Anterior cingulate cortex (tissue), 58 donors: ENCODE measurements at places on chromosomes 1 and 21.

- DNase-seq, result no peak
These were observed 29.4 kb upstream of the MX1 start for GRCh38 chr21:41396558-41397075.

DNA sequence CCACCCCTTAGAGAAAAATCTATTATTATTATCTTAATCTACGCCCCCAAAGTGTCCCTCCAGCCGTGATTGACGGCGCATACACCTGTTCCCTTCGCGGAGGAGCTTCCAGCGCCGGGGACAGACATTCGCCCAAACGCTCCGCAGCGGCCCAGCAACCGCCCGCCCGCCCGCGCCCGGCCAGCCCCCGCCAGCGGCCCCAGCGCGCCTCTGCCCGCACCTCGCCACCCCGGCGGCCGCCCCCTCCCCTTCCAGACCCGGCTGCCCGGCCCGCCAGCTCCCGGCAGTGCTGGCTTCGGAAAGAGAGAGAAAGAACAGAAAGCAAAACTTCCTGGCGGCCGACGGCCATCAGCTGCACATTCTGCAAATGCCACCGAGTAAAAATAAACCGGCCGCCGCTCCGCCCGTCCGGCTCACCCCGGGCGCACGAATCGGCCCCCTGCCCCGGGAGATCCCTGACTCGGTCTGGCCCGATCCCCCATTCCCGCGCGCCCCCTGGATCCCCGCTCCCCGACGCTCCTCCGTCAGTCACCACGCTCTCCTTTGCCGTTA, 1.6 kb downstream of the CASZ1 start:
- no peak for DNase-seq

- DNase-seq, result peak; percentile 75
These were observed 14.4 kb downstream of the CELSR2 start for GRCh38 chr1:109263597-109264378.

GRCh38 chr21:29938776-29939103, 1.1 kb downstream of the GRIK1 start:
- no peak for DNase-seq

DNA sequence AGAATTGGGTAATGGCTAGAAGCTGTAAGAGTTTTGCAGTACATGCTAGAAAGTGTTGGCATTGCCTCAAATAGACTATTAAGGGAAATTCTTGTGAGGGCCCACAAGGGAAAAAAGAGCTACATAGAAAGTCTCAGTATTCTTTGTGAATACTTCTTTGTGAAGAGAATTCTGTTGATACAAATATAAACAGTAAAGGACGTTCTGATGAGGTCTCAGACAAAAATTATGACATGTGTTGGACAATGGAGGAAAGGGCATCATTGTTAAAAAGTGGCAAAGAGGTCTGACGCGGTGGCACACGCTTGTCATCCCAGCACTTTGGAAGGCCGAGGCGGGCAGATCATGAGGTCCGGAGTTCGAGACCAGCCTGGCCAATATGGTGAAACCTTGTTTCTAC, 458.9 kb downstream of the NCAM2 start:
- no peak for DNase-seq

DNA sequence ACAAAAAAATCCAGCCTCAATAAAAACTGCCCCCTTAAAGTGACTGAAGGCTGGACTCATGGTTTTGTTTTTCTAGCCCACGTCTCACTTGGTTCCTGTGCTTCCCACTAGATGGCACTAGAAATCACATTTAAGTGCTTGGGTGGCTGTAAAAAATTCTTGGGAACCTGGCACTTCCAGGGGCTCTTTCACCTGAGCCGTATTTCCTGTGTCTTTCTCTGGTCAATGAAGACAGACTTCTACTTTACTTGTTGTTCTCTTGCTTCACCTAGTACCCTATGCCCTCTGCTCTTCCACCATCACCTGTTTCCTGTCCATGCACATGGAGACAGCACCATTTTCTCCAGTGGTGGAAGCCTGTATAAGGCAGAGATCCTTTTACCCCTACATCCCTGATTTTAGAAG, 20.0 kb downstream of the METTL13 start:
- peak; percentile 34 for DNase-seq

DNA sequence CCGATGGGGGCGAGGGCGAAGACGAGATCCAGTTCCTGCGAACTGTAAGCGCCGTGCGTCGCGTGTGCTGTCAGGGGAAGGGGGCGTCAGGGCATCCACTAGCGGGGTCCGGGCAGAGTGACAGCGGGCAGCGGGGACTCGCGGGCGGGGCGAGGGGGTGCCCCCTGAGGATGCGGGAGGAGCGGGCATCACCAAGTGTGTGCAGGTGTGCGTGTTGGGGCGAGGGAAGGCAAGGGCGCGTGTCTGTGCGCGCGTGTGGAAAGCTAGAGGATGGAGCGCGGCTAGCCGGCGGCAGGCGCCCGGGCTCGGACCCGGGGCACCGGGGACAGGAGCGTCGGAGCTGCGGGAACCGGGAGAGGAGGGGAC, 525 bp downstream of the RYR2 start:
- no peak for DNase-seq

- DNase-seq, result no peak
These were observed 278.8 kb downstream of the ASTN1 start for GRCh38 chr1:176885751-176886150.

- no peak for DNase-seq
These were observed 29.3 kb downstream of the RRP1 start for GRCh38 chr21:43818685-43819084.

DNA sequence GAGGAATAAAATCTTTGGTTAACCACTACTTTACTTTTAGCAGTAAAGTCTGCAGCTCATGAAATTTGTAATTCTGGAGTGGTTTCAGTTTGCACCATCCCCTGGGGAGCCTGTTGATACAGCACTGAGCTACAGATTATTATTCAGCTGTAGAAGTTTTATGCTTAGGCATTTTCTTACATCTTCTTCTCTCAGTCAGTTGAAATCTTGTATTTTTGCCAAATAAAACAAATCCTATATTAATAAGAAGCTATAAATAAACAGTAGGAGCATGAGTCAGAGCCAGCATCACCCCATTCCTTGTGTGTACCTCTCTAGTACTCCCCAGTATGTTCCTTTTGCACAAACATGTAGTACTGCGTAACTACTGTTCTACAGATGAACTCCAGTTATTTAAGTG, 118.9 kb downstream of the ATF6 start:
- no peak for DNase-seq

- DNase-seq, result no peak
These were observed 90.1 kb upstream of the IRF2BP2 start for GRCh38 chr1:234699795-234700665.

DNA sequence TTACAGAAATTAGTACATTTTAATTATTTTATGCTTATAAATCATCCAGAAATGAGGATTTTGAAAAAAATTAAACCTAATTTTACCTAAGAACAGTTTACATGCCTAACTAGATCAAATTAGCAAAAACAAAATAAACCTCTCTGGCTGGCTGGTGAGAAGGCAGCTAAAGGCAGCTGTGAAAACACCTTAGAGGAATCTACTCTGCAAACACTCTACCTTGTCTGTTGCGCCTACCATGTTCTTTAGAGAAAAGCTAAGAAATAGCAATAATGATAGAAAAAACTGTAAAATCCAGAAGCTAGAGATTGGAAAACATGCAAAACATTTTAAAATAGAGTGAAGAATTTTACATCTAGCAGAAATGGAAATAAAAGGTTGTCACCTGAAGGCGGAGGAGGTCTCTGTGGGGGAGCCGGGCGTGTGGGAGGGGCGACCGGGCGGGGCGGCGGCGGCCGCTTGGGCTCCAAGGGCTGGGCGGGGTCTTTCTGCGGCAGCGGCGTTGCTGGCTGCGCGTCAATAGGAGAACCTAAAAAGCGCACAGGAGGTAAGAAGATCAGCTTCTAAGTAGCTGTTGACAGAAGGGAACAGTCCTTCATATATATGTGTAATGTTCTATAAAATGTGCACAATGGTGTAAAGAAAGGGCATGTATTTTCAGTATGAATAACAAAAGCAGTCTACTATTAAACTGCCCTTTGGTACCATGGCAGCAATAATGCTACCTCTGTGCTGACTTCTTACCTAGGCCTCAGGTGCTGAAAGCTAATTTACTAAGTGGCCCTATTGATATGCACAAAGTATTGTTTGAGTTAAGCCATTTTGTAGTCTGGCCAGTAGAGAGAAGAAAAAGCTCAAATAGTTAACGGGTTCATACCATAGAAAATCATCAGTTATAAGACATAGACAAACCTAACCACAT, 33.3 kb upstream of the CFAP298 start:
- no peak for DNase-seq

GRCh38 chr1:32806910-32807523, 10.1 kb downstream of the YARS1 start:
- DNase-seq, result peak; percentile 2

GRCh38 chr1:58815686-58816071, 31.8 kb upstream of the JUN start:
- no peak for DNase-seq

DNA sequence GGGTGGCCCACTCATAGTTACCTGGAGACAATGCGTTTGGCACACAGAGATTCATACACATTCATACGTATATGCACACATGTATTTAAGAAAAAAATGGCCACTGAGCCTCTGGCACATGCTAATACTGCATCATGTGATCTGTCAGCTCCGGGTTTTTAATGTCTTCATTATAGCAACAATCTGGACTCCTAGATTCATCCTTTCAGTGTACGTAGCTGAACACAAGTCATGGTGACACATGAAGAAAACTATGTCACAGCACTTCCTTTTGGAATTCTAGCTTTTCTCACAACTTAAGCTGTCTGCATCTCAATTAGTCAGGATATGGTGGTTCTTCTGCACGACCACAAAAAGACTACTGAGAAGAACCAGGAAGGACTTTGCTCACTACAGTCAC, 24.7 kb downstream of the HSF2BP start:
- DNase-seq, result no peak

DNA sequence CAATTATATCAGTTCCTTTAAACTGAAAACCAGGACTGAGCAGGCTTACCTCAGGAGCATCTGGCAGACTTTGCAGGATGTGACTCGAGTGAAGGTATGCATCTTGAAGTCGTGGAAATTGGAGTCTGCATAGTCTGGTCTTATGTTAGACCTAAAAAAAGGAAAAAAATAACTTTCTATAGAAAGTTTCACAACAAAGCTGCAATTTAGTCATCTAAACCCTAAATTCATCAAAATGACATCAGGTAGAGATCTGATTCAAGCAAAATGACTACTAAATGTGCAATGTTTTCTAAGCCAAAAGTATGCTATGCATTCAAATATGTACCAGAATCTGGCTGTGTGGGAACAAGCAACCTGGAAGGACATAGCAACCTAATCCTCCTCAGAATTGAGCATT, 260.1 kb downstream of the VAV3 start:
- no peak for DNase-seq

DNA sequence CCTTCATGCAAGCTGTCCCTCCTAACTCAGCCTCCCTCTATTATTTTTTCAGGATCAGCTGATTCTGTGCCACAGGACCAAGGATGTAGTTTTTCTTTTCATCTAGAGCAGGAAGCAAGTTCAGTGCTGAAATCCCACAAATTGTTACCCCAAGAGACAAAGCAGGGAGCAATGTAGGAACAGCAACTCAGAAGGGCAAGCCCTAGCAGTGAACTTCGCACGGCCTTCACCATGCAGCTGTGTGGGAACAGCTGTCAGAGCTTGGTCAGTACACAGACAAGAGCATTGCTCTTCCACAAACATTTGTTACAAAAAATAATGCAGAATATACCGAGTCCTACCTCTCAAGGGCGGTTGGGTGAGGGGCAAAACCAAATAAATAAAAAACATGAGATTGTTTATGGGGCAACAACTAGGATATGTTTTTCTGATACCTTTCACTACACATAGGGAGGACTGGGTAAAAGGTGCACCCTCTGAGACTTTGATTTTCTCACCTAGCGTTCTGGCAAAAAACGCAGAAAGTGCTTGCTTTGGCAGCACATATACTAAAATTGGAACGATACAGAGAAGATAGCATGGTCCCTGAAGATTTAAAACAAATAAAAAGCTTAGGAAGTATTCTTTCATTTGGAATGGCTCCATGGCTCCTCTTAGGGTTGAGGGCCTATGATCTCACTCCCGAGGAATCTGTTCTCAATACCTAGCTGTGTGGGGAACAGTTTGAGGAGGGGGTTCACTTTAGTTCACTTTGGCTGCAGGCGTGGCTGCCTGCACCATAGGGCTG, 37.1 kb upstream of the ANGPTL7 start:
- no peak for DNase-seq

DNA sequence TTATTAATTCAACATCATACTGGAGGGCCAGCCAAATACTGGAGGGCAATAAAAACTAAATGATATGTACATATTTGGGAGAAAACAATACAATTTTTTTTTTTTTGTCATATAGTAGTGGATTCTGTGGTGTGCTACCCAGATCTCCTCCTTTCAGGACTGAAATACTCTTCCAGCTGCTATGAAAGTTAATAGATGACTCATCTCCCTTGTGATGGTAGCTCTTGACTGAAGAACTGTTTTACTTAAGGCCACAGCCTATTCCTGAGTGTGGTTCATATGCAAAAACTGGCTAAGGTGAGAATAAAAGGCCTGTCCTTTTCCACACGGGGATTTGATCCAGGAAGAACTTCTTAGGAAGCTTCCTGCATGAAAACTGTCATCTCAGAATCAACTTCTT, 307.9 kb downstream of the HLX start:
- no peak for DNase-seq

DNA sequence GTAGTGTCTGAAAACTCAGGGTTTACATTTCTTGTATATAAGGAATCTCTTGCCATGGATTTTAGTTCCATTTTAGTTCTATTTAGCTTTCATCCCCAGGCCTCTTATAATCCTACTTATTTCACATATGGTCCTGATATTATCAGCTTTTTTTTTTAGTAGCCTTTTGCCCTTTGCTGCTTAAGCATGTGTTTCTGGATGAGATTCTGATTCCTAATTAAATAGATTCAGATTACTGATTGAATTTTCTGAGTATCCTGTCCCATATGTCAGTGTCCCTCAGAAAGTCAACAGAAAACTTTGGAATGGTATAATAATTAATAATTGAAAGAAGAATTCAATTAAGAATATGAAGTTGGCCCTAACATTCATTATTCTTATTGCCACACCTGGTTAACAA, 134.7 kb upstream of the HOOK1 start:
- DNase-seq, result no peak

GRCh38 chr1:148264374-148265276, 112.5 kb upstream of the NBPF11 start:
- peak; percentile 5 for DNase-seq

- no peak for DNase-seq
These were observed 415.5 kb downstream of the DPYD start for GRCh38 chr1:97505289-97505688.

GRCh38 chr1:30232288-30232899, 491.0 kb downstream of the MATN1 start:
- DNase-seq, result no peak

DNA sequence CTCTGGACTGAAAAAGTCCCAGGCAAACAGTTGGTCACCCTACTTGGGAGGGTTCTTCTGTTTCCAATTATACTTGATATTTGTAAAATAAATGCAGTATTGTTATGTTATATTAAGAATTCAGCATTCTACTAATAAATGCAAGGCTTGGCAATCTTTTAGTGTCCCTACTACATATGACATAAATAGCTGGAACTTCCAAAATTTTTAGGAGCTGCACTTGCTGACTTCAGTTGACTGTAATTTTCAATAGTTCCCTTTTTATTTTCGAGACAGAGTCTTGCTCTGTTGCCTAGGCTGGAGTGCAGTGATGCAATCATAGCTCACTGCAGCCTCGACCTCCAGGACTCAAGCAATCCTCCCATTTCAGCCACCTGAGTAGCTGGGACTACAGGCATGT, 20.0 kb downstream of the FOXD3 start:
- DNase-seq, result no peak

GRCh38 chr1:26285366-26286063, 5.6 kb downstream of the SH3BGRL3 start:
- DNase-seq, result no peak

- DNase-seq, result no peak
These were observed 12.3 kb upstream of the RCC2 start for GRCh38 chr1:17451731-17452130.
